HT1080 (cell line): ENCODE measurements at places on chromosomes 1 and 21.

GRCh38 chr1:25927521-25928265 lies 21.5 kb upstream of the STMN1 start:
- no peak for DNase-seq

- peak; percentile 27 for DNase-seq
These were observed 147.5 kb downstream of the ZC3H11B start for GRCh38 chr1:219465212-219466093.

DNA sequence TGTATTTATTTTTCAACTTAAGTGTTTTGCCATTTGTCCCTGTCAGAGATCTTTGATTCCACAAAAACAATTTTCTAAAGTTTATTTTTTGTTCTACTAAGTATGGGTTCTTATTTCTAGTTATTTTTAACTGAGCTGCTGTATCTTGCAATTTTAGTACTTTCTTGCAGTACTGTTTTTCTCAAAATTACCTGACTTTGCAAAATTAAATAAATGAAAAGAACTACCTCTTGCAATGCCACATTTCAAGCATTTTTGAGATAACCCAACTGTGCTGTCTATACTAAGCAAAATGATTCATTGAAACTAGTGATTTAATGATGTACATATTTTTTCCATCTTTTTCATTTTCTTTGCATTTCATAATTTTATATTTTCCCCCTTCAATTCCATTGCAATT lies 71.5 kb upstream of the ADGRL2 start:
- no peak for DNase-seq

GRCh38 chr1:235648954-235649367 lies 623 bp downstream of the GNG4 start:
- no peak for DNase-seq

GRCh38 chr1:95893921-95894320 lies 659.9 kb downstream of the RWDD3 start:
- no peak for DNase-seq

- no peak for DNase-seq
These were observed 291.8 kb downstream of the OLFM3 start for GRCh38 chr1:101704895-101705294.

- no peak for DNase-seq
These were observed 32.4 kb downstream of the SLC19A1 start for GRCh38 chr21:45509566-45510465.

GRCh38 chr21:36347962-36348328 lies 27.9 kb downstream of the MORC3 start:
- DNase-seq = no peak

DNA sequence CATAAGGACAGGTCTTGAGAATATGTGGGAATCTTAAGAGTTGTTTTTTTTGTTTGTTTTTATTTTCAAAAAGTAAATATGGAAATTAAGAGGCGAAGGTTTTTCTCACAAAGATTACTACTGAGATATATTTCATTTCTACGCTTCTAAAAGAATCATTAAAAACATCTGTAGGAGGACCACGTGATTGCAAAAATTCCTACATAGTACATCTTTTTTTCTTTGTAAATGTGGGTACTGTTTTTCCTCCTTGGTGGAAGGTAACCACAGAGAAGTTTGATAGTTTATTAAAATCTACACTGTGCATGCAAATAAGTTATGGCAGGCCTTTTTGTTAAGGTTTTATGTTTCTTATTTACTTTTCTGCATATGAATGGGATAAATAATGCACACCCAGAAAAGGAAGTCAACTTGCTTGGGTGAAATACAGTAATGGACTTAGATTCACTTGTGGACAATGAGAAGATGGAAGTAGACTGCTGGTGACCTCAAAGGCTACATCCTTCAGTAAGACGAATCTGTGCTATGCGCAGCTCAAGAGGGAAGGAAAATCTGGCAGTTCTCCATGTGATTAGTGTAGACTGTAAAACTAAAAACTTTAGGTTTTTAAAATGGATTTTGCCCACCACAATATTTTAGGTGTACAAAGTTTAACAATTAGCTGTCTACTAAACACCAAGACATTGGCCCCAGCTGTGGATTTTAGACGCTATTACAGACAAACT lies 2.0 kb downstream of the AK5 start:
- no peak for DNase-seq

GRCh38 chr1:70051926-70052325 lies 153.5 kb downstream of the LRRC40 start:
- DNase-seq = no peak

DNA sequence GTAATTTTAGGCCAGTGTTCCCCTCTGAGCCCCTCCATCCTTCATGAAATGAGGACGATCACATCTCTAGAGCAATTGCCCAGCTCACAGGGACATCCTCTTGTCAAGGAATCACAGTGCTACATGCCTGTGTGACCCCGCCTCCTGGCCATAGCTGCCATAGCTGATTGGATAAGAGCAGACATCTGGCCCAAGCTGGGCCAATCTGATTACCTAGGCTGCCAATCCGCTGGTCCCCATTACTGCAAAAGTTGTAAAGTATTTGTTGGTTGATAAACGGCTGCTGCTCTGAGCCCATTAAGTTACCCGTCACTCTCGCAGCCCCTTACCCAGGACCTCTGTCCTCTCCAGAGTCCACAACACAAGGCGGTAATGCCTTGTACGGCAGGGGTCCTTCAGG lies 8.3 kb downstream of the NT5C1A start:
- DNase-seq = no peak

DNA sequence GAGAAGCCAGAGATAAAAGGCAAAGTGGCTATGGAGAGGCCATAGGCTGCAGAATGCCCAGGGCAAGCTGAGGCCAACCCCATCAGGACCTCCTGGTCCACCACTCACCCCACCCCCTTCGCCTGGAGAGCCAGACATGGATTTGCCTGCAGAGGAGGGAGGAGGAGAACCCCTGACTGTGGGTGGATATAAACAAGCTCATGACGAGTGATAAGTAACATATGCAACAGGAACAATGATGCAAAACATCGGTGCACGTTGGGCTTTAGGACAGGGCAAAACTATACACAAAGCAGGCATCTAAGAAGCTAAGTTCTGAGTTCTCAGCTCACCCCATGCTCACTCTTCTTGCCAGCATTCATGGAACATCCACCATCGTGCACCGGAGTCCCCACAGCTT lies 150.3 kb downstream of the ETS2 start:
- DNase-seq = no peak

GRCh38 chr21:31460980-31461379 lies 116.9 kb upstream of the TIAM1 start:
- no peak for DNase-seq

DNA sequence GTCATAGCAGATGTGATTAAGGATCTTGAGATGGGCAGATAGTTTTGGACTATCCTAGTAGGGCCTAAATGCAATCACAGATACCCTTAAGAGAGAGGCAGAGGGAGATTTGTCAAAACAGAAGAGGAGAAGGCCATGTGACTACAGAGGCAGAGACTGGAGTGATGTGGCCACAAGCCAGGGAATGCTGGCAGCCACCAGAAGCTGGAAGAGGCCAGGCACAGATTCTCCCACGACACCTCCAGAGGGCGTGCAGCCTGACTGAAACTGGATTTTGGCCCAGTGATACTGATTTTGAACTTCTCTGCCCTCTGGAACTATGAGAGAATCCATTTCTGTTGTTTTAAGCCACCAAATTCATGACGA lies 52.1 kb upstream of the EPS8L3 start:
- no peak for DNase-seq
